Esophagus squamous epithelium (tissue), 5 donors: ENCODE measurements at places on chromosomes 2 and 18.

DNA sequence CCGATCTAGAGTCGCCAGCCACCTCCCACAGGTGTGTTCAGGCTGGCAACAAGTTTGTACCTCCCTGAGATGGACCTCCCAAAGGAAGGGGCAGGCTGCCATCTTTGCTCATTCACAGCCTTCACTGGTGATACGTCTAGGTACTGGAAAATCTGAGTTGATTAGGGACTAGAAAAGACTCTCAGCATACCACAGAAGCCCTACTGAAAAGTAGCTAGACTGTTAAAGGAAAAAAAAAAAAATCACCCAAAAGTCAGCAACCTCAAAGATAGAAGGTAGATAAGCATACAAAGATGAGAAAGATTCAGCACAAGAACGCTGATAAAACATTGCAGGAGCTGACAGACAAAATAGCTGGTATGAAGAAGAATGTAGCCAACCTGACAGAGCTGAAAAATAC is 128.6 kb upstream of the WDR75 start:
- H3K27ac ChIP-seq = no peak overlapping the region
- no peaks in the 10 kb centered on the region for H3K4me1 ChIP-seq
- no peaks in the 10 kb centered on the region for H3K27me3 ChIP-seq
- no peak for DNase-seq

DNA sequence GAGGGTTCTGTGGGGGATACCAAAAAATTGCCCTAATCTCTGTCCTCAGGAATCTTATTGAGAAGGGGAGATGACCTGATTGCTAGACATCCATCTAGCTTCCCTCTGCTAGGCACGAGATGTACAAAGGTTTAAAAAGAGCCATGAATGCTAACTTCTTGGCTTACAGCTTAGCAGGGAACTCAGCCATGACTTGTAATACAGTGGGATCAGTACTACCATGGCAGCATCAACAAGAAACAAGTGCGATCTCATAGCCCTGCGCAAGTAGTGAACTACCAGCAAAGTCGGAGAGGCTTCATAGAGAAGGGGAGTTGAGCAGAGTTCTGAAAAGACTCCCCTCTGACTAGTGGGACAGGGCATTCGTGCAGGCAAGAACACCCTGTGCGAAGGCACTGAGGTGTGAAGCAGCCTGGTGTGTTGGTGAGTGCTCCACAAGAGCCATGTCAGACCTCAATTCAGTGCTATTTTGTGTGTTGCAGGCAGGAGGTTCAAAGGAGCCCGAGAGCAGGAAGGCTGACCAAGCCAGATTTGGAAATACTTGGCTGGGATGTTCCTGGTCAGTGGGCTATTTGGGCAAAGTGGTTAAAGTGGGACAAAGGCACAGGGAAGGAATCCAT is 130.0 kb downstream of the FMNL2 start:
- H3K27ac ChIP-seq = no peak overlapping the region
- no peak for DNase-seq
- H3K36me3 ChIP-seq = no peaks in the 10 kb centered on the region
- H3K4me3 ChIP-seq = no peak overlapping the region

GRCh38 chr2:226118471-226119429 is 680.9 kb downstream of the IRS1 start:
- peaks cover 59% of the 10 kb centered on the region for H3K4me1 ChIP-seq
- H3K36me3 ChIP-seq = no peaks in the 10 kb centered on the region
- H3K4me3 ChIP-seq = no peak overlapping the region
- DNase-seq = no peak
- H3K27me3 ChIP-seq = no peaks in the 10 kb centered on the region

- H3K27me3 ChIP-seq = no peaks in the 10 kb centered on the region
- no peaks in the 10 kb centered on the region for H3K36me3 ChIP-seq
- H3K4me3 ChIP-seq = no peak overlapping the region
Observed at GRCh38 chr2:100029460-100029859, 112.9 kb downstream of the AFF3 start.

- no peaks in the 10 kb centered on the region for H3K4me1 ChIP-seq
- no peak for DNase-seq
- no peaks in the 10 kb centered on the region for H3K27me3 ChIP-seq
- no peak overlapping the region for H3K4me3 ChIP-seq
Observed at GRCh38 chr18:24121625-24122024, 17.2 kb upstream of the CABYR start.

- no peaks in the 10 kb centered on the region for H3K36me3 ChIP-seq
- no peak overlapping the region for H3K27ac ChIP-seq
- no peak overlapping the region for H3K4me3 ChIP-seq
- H3K27me3 ChIP-seq = peaks cover 38% of the 10 kb centered on the region
- peaks cover 18% of the 10 kb centered on the region for H3K4me1 ChIP-seq
Observed at GRCh38 chr2:152523091-152523490, 188.1 kb downstream of the FMNL2 start.

GRCh38 chr18:21057112-21057511 is 54.5 kb downstream of the ROCK1 start:
- no peak overlapping the region for H3K4me3 ChIP-seq
- H3K27ac ChIP-seq = no peak overlapping the region
- no peaks in the 10 kb centered on the region for H3K36me3 ChIP-seq
- no peaks in the 10 kb centered on the region for H3K4me1 ChIP-seq
- H3K27me3 ChIP-seq = no peaks in the 10 kb centered on the region

DNA sequence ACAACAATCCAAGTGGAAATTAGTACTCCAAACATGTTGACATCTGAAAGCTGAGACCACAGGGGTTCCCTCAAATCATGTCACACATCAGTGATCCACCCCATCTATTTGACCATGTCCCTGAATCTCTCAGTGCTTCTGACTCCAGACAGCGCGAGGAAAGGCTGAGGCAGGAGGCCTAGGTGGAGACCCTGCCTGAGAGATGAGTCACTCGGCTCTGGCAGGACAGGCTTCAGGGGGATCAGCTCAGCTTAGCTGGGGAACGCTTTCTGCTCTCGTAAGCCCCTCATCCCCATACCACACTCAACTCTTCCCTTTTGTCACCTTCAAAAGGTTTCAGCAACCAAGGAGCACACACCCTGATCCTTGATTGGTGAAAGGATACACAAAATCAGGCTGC is 5.8 kb upstream of the FAM228A start:
- H3K27ac ChIP-seq = no peak overlapping the region
- H3K27me3 ChIP-seq = no peaks in the 10 kb centered on the region
- H3K4me3 ChIP-seq = no peak overlapping the region
- H3K36me3 ChIP-seq = no peaks in the 10 kb centered on the region
- no peaks in the 10 kb centered on the region for H3K4me1 ChIP-seq

GRCh38 chr2:54653572-54654204 is 69.8 kb upstream of the EML6 start:
- no peak overlapping the region for H3K27ac ChIP-seq
- H3K4me3 ChIP-seq = no peak overlapping the region
- no peaks in the 10 kb centered on the region for H3K27me3 ChIP-seq
- peaks cover 100% of the 10 kb centered on the region for H3K36me3 ChIP-seq

DNA sequence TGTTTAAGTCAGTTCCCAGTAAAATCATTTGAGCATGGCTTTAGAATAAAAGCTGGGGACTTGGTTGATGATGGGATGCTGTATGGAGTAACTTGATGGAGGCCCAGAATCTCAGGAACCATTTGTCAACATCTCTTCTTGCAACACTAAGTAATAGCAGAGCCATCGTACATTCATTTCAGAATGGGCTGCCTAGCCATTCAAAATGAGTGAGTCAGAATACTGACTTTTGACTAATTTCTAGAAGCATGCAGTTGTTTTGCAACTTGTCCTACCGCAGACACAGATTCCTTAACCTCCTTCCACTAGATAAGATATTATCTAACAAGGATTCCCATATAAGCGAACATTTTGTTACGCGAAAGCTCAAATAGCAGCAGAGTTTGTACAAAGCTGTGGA is 229.5 kb downstream of the CNTNAP5 start:
- H3K36me3 ChIP-seq = no peaks in the 10 kb centered on the region
- no peak overlapping the region for H3K4me3 ChIP-seq
- no peak overlapping the region for H3K27ac ChIP-seq

DNA sequence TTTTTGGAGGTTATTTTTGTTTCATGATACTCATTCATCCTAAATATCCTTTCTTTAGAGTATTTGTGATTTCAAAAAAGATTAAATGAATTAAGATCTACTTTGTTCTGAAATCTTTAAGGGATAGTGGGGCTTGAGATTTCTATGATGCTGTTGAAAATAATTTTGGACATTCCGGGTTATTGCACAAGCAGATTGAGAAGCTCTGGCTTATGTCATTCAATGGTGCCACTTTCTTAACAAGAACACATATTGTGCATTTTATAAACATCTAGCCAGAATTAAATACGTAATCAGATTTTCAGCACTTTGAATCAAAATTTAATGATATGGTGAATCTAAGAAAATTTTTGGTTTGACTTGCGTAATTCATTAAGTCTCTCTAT is 207.7 kb upstream of the COL3A1 start:
- no peaks in the 10 kb centered on the region for H3K27me3 ChIP-seq
- no peaks in the 10 kb centered on the region for H3K36me3 ChIP-seq

- no peak overlapping the region for H3K27ac ChIP-seq
- no peaks in the 10 kb centered on the region for H3K36me3 ChIP-seq
- peaks cover 10% of the 10 kb centered on the region for H3K4me1 ChIP-seq
- DNase-seq = no peak
- H3K4me3 ChIP-seq = no peak overlapping the region
Observed at GRCh38 chr18:2857491-2858131, 10.8 kb downstream of the EMILIN2 start.

GRCh38 chr2:26613241-26614215 is 27.6 kb downstream of the CIB4 start:
- peaks cover 18% of the 10 kb centered on the region for H3K4me1 ChIP-seq
- peak overlapping the region; percentile 25 for H3K27ac ChIP-seq
- H3K27me3 ChIP-seq = peaks cover 19% of the 10 kb centered on the region
- no peak overlapping the region for H3K4me3 ChIP-seq
- H3K36me3 ChIP-seq = no peaks in the 10 kb centered on the region

DNA sequence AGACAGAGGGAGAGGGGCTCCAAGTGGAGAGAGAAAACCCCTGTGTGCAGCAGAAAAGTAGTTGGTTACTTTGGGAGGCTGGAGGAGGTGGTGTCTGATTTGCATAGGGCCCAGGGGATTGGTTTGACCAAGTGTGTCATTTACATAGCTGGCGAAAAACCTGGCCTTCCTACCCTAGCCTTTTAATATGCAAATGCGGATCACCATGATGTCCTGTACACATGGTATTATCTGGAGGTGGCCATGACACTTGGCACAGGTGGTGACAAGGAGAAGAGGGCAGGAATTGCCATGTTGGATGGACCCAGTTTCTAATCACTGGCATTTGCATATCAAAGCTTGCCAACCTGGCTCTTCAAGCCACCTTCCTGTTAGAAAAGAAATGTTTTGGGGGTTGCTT is 120.8 kb upstream of the CHAC2 start:
- no peak overlapping the region for H3K27ac ChIP-seq
- no peak overlapping the region for H3K4me3 ChIP-seq
- no peaks in the 10 kb centered on the region for H3K36me3 ChIP-seq
- H3K4me1 ChIP-seq = no peaks in the 10 kb centered on the region

DNA sequence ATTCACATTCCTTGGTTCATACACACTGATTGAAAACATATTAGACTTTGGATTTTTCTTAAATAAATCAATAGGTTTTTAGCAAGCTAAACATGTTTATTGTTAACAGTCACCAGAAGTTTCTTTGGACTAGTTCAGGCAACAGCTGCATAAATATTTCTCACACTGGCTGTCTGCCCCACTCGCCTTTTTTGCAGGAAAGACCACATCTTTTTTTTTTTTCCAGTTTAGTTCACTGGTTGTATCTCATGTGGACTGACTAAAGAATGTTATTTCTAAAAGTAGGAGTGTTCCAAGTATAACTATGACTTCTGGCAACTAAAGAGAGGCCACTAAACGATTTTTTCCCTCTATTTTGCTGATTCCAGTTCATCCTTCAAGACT is 31.1 kb downstream of the SLC40A1 start:
- peaks cover 12% of the 10 kb centered on the region for H3K4me1 ChIP-seq
- no peaks in the 10 kb centered on the region for H3K27me3 ChIP-seq
- no peaks in the 10 kb centered on the region for H3K36me3 ChIP-seq

DNA sequence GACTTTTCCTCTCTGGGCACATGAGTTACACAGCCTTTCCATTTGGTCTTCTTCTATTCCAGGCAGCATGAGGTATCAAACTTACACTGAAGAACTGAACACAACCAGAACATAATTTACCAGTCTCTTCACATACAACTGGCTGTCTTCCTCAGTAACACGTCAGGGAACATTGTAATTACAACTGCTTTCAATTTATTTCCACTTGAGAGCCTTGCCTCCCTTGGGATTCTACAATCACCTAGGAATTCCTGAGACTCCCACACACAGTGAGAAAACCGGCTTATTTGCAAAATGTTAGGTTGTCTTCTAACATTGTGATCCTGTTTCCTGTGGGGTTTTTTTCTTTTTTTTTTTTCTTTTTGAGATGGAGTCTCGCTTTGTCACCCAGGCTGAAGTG is 149.9 kb downstream of the TMX3 start:
- no peak overlapping the region for H3K4me3 ChIP-seq
- no peaks in the 10 kb centered on the region for H3K36me3 ChIP-seq
- no peaks in the 10 kb centered on the region for H3K27me3 ChIP-seq
- H3K27ac ChIP-seq = no peak overlapping the region
- no peak for DNase-seq

DNA sequence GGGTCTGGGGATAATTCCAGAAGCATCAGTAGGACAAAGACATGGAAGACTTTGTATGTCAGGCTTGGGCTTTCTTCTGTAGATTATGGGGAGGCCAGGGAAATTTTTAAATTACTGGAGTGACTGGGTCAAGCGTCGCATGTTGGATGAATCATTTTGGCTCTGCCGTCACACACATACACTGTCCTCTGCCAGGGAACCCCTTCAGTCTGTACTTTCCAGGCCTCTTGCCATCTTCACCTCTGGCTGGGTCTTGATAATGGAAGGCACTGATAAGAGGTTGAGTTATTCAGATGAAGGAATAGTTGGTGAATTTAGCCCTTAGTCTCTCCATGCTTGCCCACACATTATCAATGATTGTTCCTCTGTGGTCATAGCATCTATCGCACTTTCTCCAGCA is 895.1 kb upstream of the CELF4 start:
- no peak for DNase-seq
- H3K4me1 ChIP-seq = no peaks in the 10 kb centered on the region
- no peaks in the 10 kb centered on the region for H3K27me3 ChIP-seq

GRCh38 chr2:222322236-222322635 is 23.4 kb upstream of the PAX3 start:
- no peak overlapping the region for H3K4me3 ChIP-seq
- H3K36me3 ChIP-seq = no peaks in the 10 kb centered on the region
- H3K4me1 ChIP-seq = peaks cover 19% of the 10 kb centered on the region
- H3K27me3 ChIP-seq = peaks cover 5% of the 10 kb centered on the region

DNA sequence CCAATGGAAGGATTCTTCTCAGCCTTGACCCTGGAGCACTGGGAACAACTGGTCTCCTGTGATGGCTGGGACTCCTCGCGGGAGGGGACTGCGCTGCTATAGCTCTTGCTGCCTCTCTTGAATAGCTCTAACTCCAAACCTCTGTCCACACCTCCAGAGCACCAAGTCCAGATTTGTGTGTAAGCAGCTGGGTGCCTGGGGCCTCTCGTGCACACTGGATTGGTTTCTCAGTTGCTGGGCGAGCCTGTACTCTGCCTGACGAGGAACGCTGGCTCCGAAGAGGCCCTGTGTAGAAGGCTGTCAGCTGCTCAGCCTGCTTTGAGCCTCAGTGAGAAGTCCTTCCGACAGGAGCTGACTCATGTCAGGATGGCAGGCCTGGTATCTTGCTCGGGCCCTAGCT is 28.8 kb downstream of the LIPG start:
- no peak overlapping the region for H3K27ac ChIP-seq
- H3K36me3 ChIP-seq = no peaks in the 10 kb centered on the region
- H3K4me1 ChIP-seq = no peaks in the 10 kb centered on the region
